GOT3 (cell line): ENCODE measurements at places on chromosomes 13 and 19.

- DNase-seq = no peak
These were observed 196.3 kb downstream of the LHFPL6 start for GRCh38 chr13:39406688-39407087.

GRCh38 chr19:42422092-42422900 lies 4.9 kb downstream of the LIPE start:
- DNase-seq = no peak

DNA sequence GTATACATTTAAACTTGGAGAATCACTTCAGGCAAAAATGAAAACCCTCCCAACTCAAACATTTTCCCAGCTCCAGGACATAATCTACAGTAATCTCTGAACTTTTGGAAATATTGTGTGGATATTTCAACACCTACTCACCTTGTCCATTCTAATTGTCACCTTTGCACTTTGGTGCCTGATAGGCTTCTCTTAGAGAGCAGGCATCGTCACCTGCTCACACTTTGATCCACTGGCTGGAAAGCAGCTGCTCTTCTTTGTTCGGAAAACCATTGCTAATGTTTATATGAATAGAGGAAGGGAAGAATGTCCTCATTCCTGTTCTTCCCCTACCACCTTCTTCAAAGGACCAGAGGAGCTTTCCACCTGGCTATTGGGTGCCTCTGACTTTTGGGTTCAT lies 411.2 kb downstream of the FGF9 start:
- no peak for DNase-seq

- no peak for DNase-seq
These were observed 10.8 kb downstream of the ZIC5 start for GRCh38 chr13:99960663-99961311.

GRCh38 chr19:45171211-45171623 lies 6.8 kb downstream of the TRAPPC6A start:
- DNase-seq = no peak

DNA sequence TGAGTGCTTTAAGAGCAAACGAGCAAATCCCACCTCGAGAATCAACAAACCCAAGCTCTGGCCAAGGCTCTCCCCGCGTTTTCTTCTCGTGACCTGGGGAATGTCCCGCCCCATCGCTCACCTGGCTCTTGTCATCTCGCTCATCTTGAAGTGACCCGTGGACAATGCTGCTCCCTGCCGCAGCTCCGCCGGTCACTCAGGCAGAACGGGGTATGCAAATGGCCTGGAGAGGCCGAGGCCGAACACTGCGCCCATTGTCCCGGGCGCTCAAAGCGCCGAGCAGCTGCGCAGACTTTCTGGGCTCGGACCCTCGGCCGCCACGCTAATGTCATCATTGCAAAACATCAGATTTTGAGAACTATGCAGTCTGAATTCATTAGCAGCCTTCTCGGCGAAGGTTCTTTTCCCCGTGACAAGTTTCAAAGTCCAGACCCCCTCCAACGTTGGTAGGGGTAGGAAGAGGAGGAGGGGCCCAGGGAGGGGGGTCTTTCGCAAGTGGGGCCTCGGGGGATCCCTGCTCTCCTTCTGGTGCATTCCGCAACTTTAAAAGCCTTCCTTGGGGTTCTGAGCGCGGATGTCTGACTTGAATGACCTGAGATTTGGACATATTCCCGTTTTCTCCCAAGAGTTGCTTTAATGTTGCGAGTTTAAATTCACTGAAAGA lies 39.7 kb downstream of the SOX1 start:
- no peak for DNase-seq

DNA sequence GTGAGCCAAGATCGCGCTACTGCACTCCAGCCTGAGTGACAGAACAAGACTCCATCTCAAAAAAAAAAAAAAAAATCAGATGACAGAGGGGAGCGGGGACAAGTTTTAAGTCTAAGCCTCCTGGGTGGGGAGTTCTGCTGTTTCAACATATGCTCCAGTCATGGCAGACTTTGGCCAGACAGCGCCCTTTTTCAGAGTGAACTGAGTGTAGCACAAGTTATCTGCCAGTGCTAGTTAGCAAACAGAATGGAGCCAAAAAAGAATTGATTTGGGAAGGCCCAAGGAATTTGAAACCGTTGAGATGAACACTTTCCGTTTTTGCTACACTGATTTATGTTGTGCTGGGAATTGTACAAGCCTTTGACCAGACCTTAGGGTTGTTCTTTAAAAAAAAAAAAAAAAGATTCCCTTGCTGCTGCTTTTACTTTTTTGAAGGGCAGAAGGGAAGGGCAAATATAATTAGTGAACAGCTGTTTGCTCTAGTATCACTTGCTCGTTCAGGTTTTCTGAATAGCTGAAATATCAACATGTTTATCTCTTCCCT lies 5.7 kb downstream of the ACTN4 start:
- no peak for DNase-seq

DNA sequence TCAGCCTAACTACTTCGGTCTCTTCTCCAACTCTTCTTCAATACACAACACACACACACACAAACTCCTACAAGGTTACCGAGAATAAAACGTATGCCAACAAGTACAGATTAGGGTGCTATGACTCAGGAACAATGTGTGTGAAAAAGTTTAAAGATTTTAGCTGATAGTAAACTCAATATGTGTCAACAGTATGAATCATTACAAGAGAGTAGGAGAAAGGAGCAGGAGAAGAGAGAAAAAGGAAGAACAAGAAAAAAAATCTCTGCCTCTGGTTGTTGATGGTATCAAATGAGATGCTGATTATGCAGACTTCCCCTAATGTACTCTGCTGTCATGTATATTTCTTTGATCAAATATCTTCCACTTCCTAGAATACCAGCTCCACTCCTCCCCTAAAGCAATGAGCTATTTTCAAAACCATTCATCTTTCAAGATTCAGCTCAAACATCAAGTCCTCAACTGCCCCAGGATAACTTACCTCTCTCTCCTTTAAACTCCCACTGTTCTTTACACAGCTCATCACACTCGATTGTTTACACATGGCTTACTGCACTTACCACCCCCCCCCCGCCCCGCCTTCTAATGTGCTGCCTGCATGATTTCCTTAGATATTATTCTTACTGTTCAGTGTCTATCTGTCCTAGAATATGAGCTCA lies 95.6 kb downstream of the FAM216B start:
- no peak for DNase-seq

DNA sequence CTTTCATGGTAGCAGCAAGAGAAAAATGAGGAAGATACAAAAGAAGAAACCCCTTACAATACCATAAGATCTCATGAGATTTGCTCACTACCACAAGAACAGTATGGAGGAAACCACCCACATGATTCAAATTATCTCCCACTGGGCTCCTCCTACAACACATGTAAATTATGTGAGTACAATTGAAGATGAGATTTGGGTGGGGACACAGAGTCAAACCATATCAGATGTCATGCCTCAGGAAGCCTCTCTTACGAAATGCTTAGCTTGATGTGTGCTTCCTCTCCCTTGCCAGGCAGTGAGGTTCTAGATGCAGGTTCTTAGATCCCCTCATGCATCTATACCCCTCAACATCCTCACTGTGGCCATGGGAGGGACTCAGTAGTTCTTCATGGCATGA lies 63.2 kb upstream of the RGCC start:
- no peak for DNase-seq

- DNase-seq = no peak
These were observed 7.7 kb upstream of the LRFN3 start for GRCh38 chr19:35928507-35928906.

DNA sequence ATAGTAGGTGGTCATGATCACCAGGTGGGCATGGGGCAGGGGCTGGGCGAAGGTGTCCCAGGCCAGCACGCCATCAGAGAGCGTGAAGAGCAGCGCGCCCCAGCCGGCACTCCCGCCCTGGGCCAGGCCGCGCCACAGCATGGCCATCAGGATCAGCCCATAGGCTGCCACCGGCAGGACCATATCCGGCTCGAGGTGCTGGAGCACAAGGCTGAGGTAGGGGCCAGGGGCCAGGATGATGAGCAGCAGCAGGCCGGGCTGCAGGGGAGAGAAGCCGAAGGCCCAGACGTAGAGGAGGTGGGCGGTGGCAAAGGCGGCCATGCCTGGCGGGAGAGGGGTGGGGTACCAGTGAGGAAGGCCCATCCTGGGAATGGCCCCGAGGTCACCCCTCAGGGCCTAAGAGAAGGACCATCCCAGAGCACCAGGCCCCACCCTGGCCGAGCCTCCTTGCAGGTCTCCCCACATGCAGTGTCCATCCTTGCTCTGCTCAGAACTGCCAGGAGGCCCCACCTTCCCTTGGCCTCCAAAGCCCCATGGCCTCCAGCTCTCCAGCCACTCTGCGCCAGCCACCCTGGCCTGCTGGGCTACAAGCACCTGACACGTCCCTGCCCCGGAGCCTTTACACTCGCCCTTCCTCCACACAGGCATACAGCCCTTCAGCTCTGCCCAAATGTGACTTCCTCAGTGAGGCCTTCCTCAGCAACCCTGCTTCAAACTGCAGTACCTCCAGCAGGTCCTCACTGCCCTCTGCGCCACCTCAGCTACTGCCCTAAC lies 1.1 kb downstream of the TMEM86B start:
- no peak for DNase-seq

DNA sequence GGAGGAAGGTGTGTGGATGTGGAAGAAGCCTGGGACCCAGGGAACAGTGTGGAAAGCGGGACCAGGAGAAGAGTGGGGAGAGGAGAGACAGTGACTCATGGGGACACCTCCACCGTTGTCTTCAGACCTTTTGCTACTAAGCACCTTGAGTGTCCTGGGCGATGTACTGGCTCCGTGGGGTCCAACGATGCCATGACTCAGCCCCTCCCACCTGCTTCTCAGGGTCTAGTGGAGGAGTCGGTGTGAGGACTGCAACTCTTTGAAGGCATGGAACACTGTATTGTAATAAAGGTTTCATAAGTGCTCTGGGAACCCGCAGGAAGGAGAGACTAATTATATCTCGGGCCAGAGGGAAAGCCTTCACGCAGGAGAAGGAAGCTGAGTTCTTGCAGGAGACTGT lies 166.9 kb upstream of the KL start:
- no peak for DNase-seq

DNA sequence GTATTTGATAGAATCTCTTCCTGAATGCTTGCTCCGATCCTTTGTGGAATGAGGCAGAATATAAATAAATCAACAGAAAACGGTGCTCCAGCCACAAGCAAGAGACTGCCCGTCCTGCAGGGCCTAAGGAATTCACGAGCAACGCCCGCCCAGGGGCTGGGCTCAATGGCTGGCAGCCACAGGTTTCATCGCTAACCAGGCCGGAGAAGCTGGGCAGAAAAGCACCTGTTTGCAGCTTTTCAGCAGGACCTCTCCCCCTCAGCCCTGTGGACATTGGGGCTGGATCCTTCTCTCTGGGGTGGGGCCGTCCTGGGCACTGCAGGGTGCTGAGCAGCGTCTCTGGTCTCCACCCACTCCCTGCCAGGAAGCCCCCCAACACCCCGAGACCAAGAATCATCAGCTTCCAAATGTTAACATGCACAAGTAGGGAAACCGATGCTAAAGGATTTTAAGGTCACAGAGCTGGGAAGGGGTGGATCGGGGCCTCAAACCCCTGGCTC lies 102.5 kb downstream of the GADD45B start:
- DNase-seq = no peak

GRCh38 chr13:112931028-112931934 lies 37.7 kb upstream of the MCF2L start:
- no peak for DNase-seq

DNA sequence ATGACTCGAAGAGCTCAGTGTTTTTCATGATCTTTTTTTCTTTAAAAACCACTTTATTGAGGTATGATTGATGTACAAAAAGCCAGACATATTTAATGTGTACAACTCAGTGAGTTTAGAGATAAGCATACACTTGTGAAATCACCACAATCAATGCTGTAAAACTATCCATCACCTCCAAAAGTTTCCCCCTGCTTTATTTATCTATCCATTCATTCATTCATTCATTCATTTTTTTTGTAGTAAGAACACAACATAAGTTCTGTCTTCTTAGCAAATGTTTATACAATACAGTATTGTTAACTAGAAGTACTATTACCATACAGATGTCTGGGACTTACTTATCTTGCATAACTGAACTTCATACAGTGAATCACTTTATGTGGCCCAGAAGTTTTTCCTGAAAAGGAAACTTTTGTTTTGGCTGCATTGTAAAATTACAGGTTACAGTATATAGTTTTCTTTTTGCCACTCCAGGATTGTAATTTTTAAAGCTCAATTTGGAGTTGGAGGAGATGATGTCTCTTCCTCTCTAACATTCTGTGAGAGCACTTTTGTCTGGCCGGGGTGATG lies 6.7 kb downstream of the RAP2A start:
- no peak for DNase-seq

GRCh38 chr19:1259876-1260748 lies 9.0 kb upstream of the CIRBP start:
- DNase-seq = no peak

DNA sequence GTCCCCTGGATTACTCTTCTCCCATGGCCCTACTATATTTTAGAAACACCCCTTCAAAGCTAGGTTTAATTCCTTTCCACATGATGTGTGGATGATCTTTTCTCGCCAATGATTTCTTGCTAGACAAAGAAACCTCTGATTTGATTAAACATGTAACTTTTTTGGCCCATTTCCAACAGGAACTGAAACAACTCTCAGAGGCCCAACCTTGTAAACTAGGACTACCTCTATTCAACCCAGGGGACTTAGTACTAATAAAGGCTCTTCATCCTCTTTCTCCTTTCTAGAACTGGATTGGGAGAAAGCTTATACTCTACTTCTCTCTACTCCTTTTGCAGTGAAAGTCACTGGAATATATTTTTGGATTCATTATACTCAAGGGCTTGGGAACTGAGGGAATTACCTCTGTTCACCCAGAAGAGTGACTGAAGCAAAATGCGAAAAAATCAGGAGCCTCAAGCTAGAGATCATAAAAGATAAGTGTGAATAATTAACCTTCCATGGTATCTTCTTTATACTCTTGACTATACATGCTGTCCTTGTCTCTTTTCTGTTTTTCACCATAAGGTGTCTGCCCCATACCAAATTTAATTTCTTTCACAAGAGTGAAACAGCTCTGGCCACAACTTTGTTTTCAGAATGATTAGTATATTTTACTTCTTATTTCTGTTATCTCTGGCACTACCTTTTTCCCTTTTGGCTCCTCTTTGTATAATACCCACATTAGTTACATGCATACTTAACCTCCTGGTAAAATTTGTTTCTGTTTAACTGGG lies 977.6 kb downstream of the SLITRK5 start:
- DNase-seq = no peak

DNA sequence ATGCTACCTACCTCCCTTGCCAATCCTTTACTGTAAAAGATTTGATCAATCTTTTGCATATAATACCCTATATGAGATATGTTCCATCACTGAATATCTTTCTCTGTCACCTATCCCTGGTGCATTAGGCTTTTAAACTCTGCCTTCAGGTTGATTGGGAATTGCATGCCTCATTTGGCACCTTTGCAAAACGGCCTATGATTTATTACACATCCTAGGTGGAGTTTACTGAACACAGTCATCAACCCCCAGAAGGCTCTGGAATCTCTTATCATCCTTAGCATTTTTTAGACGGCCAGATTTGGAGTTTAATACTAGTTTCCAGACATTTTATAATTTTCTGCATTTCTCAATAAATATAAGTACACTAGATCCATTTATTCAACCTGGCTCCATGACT lies 448.4 kb upstream of the SLC10A2 start:
- no peak for DNase-seq

- DNase-seq = no peak
These were observed 14.4 kb downstream of the CAPN12 start for GRCh38 chr19:38729653-38730469.

- DNase-seq = no peak
These were observed 20.9 kb downstream of the TECR start for GRCh38 chr19:14550201-14550754.
